ENCODE measurements at places on chromosomes 3 and 15.

- DNase-seq, result no peak
Measured at GRCh38 chr3:181896605-181897004, 184.9 kb downstream of the SOX2 start.

GRCh38 chr3:156352728-156353127 is 202.2 kb downstream of the SSR3 start:
- no peak for DNase-seq

DNA sequence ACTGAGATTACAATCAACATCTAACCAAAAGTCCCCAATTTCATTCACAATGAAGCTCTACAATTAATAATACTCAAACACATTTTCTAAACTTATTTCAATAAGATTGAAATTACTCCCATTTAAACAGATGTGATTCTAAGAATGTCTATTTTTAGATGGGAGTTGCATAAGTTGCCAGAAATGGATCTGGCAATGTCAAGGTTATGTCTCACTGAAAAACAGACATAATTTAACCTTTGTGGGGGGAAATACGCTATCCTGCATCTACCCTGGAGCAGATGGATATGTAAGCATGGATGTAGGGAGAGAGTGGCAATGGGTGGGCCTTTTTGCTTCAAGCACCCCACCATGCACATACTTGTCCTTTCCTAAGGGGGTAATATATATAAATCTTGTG is 6.7 kb upstream of the EIF1B start:
- DNase-seq, result no peak

DNA sequence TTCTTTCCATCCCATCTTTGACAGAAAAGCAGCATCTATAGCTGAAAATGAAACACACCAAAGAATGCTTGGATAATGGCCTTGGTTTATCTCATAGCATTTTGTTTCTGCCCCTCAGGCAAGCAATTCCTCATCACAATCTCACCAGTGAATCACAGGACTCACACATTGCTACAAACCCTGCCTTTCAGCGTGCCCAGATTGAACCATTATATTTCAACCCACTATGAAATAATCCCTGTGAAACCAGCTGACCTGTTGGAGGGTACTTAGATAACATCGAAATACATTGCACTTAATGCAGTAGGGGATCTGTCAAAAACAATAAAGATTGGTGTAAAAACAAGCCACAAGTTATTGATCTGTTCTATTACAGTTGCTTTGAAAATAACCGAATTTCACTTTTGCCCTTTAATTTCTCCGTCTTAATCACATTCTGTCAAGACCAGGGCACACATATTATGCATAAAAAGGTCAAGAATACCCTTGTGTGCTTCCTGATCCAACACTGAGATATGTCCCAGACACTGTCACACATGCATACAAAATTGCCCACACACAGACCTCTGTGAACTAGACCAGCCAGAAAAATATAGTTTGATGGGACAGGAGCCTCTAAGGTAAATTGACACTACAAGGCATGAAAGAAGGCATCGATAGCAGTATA is 839.8 kb downstream of the NTRK3 start:
- DNase-seq, result no peak

- no peak for DNase-seq
Measured at GRCh38 chr3:11600501-11601282, 43.0 kb downstream of the VGLL4 start.

- no peak for DNase-seq
Measured at GRCh38 chr3:169666376-169667165, 3.1 kb upstream of the MECOM start.

DNA sequence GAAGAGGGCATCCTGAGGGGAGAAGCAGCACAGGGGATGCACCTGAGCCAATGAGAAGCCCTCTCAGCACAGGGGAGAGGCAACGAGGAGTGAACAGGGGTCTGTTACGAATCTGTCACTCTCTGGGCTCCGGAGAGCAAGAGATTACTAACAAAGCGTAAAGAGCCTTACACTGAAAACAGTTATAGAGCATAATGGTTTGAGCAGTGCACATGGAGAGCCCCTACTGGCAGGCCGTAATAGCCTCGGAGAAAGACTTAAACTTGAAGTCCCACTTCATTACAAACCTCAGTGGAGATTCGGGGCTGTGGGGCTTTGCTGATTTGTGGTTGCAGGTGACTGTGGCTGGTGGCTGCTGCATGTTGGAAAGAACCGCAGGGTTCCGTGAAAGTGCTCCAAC is 271.5 kb upstream of the TMC3 start:
- DNase-seq, result no peak

- DNase-seq, result no peak
Measured at GRCh38 chr3:151379083-151379734, 5.3 kb downstream of the P2RY12 start.

DNA sequence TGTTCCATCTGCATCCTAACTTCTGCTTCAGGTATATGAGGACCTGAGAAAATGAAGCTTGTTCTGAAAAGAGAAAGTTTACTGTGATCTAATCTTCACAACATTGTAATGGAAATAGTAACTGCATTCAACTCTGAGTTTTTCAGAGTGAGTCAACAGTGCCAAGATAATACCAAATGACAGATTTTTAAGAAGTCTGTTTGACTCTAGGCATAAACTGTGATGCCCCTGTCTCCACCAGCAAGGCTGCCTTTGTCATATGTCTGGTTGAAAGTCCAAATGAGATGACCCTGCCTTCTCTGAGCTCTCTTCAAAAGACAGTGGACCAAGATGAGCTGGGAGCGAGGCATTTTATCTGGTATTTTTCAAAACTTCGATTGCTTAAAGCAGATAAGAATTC is 44.8 kb upstream of the B3GNT5 start:
- no peak for DNase-seq

DNA sequence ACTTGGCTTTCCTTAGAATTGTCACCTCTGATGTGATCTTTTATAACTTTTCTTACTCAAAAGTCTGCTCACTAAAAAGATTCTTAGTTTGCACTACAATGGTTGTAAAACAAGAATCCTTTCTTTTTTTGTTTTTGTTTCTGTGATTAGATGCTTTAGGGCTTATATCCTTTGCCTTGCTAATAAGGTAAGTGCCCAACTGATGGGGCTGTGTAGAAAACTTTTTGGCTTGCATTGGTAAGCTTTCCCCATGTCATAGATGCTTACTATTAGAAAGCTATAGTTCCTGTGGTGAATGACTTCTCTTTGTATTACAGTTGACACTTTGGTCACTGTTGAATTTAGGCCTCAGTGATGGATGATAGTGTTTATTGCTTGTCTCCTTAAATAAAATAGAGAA is 5.1 kb downstream of the ABHD5 start:
- no peak for DNase-seq

GRCh38 chr3:98151241-98151640 is 4.0 kb downstream of the OR5H14 start:
- DNase-seq, result no peak
